ENCODE measurements at places on chromosomes 4 and X.
A peak's percentile ranks its signal among the peaks of the same experiment; 100 is the strongest.

DNA sequence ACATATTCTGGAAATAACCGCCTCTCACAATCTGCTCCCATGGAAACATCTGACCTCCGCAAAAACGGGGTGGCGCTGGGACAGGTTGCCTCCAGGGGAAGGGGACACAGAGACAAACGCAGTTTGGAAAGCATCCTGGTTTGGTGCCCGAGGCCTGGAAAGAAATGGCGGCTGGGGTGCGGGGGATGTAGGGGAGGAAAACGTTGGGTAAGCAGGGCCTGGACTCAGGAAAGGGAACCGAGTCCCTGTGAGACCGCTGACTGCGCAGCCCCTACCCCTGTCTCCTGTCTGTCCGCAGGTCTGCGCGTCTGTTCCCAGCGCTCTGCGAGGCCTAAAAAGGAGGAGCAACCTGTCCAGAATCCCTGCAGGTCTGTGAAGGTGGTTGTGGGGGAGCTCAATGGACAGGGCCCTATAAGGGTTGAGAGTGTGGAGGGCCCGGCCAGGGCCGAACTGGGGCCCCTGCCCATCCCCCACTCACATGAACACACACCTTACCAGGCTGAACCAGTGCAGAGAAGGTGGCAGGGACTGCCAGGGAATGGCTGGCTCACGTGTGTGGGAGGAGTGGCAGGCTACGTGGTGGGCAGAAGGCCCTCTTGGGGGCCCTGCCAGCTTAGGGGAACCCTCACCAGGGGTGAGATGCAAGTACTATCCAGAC is 672 bp downstream of the TCEAL3 start:
- DNase-seq: no peak

GRCh38 chrX:78753571-78753970 is 6.1 kb downstream of the LPAR4 start:
- DNase-seq: no peak

- no peak for DNase-seq
Observed at GRCh38 chr4:13647031-13647430, 19.5 kb upstream of the BOD1L1 start.

- DNase-seq: no peak
Observed at GRCh38 chrX:148624951-148625474, 124.6 kb downstream of the AFF2 start.

DNA sequence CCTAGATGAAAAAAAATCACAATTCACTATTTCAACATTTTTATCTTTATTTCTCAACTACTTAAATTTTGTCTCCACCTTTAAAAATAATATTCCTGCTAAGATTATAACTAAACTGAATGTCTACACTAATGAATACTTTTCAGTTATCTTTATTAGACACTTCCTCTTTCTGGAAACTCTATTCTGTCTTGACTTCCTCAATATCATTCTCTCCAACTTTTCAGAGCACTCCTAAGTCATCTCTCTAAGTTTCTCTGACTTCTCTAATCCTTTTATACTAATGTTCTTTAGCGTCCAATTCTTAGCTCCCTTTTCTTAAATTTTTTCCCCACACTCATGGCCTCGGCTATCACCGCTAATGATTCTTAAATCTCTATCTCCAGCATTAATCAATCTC is 374.2 kb downstream of the FBXO8 start:
- no peak for DNase-seq

- no peak for DNase-seq
Observed at GRCh38 chr4:41451961-41452360, 86.0 kb upstream of the LIMCH1 start.

DNA sequence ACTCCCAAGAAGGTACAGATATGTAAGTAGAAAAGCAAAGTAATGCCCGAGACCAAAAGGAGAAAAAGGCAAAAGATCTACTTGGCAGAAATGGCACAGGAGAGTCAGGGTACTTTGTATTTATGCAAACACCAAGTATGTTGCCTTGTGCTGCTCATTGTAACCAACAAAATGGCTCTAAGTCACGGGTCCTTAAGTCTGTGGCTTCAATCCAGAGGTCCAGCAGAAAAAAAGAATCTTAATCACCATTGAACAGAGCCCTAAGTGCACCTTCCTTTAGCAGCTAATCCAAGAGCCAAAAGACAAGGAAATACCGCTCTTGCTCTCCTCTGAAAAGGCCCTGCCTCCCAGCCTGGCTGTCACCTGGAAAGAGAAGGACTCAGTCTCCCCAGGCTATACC is 324.9 kb upstream of the PPARGC1A start:
- DNase-seq: no peak

GRCh38 chrX:141320801-141321200 is 78.5 kb upstream of the SPANXC start:
- DNase-seq: no peak

DNA sequence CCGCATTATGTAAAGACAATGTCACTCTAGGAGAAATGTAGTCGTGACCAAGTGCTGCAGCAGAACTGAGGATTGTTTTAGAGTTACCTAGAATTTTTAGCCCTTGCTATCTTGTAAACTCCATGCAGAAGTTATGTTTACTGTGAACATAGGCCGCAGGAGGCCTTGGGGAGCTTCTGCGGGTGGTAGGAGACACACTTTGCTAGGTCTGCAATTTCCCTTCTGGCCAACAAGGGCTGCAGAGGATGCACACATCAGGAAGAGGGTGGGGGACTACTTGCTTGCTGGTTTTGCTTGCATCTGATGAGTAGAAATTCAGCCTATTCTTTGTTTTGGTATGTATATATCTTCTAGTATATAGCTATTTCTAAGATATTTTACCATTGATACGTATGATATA is 23.1 kb downstream of the BANK1 start:
- no peak for DNase-seq

DNA sequence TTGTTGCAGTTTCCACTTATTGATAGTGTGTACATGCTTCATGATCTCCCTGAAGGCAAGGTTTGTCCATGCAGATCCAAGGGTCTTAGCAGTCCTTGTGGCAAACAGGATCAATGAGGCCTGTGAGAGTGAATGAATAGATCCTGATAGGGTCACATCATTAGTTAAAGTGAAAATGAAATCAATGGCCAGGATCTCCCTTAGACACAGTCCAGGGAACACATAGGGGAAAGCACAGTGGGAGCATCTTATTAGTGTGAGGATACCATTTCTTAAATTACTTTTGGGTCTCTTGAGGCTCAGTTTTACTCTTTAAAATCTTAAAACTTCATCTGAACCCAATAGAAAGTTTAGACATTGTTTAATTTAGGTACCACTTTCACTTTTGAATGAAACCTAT is 59.3 kb downstream of the ARHGAP6 start:
- no peak for DNase-seq

DNA sequence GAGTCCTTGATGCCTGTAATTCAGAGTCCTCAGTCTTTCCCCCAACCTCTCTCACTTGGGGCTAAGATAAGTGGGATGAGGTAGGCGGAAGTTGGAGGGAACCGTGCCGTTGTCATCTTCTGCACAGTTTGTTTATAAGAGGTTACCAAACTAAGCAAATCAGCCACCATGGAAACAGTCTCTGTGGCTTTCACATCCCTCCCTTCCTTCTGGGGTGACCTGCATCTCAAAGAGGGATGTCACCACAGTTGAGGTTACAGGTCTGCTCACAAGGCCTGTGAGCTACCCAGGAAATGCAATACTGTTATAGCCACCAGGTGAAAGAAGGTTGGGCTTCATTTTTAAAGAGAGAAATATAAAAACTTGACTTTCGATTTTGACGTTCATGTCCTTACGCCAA is 26.3 kb downstream of the RTL5 start:
- DNase-seq: no peak

- DNase-seq: no peak
Observed at GRCh38 chr4:76654791-76655190, 219.8 kb downstream of the SHROOM3 start.

GRCh38 chr4:181020456-181020855 is 1222.7 kb upstream of the TENM3 start:
- DNase-seq: no peak

- DNase-seq: no peak
Observed at GRCh38 chrX:133374874-133375387, 40.4 kb downstream of the GPC4 start.

DNA sequence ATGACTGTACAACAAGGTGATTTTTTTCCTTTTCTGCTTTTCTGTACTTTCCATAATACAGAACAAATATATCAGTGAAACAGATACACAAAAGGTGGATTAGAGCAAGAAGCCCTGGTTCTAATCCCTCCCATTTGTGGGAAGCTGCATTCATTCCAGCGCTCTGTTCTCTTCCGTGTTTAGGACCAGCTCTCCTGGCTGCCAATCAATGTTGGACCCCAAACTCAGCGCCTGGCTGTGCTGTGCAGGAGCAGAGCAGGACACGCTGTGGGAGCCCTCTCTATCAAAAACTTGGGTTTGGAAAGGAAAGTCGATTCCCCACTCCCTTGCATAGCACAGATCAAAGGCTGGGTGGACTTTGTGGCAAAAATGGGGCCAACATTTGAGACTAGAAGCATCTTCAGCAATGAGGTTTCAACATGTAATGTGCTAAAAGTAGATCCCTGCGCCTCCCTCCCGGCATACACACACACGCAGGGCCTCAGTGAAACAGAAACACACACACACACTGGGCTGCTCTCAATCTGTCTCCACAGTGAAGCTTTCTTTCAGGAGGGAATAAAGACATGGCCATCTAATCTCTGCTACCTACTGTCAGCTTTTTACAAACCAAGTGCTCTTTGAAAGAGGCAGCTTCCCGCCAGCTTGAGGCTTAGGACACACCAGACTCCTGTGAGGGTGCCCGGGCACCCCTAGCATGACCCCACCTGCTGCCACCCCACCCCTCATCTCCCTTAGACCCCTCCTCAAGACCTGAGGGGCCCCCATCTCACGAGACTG is 12.2 kb downstream of the WDR1 start:
- DNase-seq: no peak

GRCh38 chr4:5893004-5893580 is at the start of gene CRMP1:
CRMP1 (minus strand) TSS chr4:5893086; CDS start chr4:5892969, 117 bp downstream.
- DNase-seq: no peak

- DNase-seq: no peak
Observed at GRCh38 chrX:153830640-153831428, 490 bp upstream of the PDZD4 start.

DNA sequence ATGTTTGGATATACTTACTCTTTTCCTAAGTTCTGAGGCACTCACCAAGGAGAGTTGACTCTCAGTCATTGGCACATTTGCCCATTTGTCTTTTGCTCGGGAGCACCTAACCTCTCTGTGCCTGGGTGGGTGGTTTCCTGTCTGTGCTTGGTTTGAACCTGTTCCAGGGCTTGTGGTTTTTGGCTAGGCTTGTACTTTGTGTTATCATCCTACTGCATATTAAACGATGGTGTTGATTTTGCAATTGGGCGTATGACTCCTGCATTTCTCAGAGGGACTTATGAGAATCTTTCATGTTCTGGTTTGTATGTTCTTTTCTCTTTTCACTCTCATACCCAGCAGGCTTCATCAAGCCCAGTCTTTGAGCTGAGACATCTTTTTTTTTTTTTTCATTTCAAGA is 161.7 kb downstream of the BTC start:
- DNase-seq: peak; percentile 62
